MM.1S (cell line): ENCODE measurements at places on chromosomes 2 and 18.

- DNase-seq, result no peak
Observed at GRCh38 chr2:42223067-42223854, 54.1 kb downstream of the EML4 start.

GRCh38 chr2:70084973-70085710, 2.1 kb upstream of the PCBP1 start:
- DNase-seq, result peak; percentile 89

GRCh38 chr2:15169326-15170069, 391.6 kb downstream of the NBAS start:
- no peak for DNase-seq

DNA sequence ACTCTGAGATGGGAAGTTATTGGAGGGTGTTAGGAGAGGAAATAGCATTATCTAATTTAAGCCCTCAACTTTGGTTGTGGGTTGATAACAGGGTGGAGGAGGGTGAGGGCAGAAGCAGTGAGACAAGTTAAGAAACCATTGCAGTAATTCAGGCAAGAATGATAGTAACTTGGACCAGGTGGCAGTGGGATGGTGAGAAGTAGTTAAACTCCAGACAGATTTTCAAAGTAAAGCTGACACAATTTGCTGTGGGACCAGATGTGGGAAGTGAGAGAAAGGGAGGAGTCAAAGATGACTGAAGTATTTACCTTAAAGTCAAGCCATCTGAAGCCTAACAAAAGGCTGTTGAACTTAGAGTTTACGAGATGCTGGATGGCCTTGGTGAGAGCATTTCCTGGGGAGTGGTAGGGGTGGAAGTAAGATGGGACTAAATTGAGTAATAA, 163.2 kb upstream of the KLF7 start:
- DNase-seq, result no peak

DNA sequence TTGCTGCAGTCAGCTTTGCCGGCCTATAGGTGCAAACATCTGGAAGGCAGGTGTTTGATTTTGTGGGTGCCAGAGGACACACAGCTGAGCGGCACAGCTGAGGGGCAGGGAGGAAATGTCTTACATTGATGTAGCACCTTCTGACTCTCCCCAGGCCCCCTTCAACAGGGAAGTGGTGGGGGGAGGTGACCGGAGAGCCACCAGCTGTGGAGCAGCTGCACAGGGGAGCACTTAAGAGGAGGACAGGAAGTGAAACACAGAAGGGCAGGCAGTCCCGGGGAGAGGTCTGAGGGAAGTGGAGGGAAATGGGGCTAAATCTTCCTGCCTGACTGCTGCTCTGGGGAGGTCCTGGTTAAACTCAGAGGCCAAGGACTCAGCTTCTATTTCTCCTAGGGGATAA, 409.1 kb downstream of the TNS1 start:
- DNase-seq, result peak; percentile 24

DNA sequence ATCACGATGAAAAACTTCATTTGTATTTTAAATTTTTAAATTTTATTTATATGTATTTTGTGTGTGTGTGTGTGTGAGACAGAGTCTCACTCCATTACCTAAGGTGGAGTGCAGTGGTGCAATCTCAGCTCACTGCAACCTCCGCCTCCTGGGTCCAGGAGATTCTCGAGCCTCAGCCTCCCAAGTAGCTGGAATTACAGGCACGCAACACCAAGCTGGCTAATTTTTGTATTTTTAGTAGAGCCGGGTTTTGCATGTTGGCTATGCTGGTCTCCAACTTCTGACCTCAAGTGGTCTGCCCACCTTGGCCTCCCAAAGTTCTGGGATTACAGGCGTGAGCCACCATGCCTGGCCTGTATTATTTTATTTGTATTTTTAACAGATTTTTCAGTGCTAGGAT, 45.8 kb upstream of the WIPF1 start:
- no peak for DNase-seq

GRCh38 chr18:6625481-6625880, 104.0 kb upstream of the ARHGAP28 start:
- DNase-seq, result no peak

GRCh38 chr2:215635788-215636139, 199.9 kb upstream of the FN1 start:
- DNase-seq, result no peak

GRCh38 chr2:178277741-178278197, 83.5 kb downstream of the OSBPL6 start:
- no peak for DNase-seq

- DNase-seq, result no peak
Observed at GRCh38 chr18:32114293-32114942, 22.7 kb downstream of the RNF138 start.

- DNase-seq, result no peak
Observed at GRCh38 chr18:25253779-25254178, 98.2 kb downstream of the ZNF521 start.

- DNase-seq, result no peak
Observed at GRCh38 chr18:32507093-32507492, 36.4 kb upstream of the GAREM1 start.

- DNase-seq, result peak; percentile 83
Observed at GRCh38 chr2:108776475-108776874, 10.1 kb upstream of the CCDC138 start.

GRCh38 chr2:176484838-176485237, 215.6 kb downstream of the MTX2 start:
- no peak for DNase-seq

- DNase-seq, result no peak
Observed at GRCh38 chr2:100228967-100229366, 86.6 kb upstream of the AFF3 start.

DNA sequence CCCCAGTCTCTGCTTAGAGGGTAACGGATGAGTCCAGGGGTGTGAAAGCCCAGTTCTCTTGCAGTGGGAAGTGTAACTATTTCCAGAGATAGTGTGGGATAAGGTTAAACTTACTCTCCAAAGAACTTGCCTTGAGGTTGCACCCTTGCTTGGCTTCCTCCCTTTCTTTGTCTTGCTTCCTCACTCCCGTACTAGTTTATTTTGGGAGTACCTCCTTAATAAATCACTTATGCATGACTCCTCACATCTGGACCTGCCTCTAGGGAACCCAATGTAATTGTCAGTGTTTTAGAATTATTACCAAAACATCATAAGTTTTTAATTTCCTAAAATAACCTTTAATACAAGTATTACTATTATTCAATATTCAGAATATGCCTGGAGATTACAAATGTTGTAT, 35.2 kb downstream of the CPO start:
- no peak for DNase-seq

- no peak for DNase-seq
Observed at GRCh38 chr2:136008205-136008865, 22.9 kb upstream of the DARS1 start.

- DNase-seq, result no peak
Observed at GRCh38 chr2:131521961-131522781, 5.5 kb upstream of the CCDC74A start.

DNA sequence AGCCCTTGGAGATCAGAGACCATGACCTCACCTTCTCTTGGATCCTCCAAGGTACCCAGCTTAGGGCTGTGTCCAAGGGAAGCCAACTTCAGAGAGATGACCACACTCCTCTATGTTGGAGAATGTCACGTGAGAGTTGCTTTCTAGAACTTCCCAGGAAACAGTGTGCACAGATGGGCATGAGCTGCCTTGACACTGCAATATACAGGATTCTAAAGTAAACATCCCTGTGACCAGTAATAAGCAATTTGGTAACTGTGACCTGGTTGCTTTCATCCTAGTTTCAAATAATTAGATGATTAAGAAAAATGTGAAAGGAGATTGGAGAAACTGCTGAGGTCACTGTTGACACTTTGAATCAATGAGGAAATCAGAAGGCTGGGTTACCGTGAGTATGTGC, 181.1 kb upstream of the EPAS1 start:
- DNase-seq, result no peak

DNA sequence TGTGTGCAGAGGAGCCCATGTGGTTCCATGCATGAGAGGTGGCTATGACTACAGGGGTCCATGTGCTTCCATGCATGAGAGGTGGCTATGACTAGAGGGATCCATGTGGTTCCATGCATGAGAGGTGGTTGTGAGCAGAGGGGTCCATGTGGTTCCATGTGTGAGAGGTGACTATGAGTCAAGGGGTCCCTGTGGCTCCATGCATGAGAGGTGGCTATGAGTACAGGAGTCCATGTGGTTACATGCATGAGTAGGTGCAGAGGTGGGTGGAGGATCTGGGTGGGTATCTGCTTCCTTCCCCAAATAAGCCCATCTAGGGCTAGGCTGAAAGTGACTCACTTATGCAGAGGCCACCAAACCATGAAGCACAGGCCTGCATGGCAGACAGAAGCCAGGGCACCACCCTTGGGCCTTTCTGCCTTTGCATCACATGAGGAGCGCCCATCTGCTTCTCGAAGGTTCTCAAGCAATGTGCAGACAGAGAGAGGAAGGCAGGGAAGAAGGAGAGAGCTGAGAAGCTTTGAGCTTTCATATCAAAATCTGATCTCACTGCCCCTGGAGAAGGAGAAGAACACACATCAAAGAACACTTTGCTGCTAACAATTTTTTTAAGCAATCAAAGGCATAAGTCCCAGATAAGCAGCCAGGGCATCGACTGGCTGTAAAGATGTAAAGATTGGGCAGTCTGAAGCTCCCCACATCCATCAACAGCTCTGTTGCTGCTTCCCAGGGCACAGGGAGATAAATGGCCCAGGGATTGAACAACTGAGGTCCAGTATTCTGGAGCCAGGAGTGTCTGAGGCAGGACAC, 137.6 kb downstream of the TNS1 start:
- DNase-seq, result no peak

- DNase-seq, result no peak
Observed at GRCh38 chr18:9177031-9177430, 40.5 kb downstream of the ANKRD12 start.

DNA sequence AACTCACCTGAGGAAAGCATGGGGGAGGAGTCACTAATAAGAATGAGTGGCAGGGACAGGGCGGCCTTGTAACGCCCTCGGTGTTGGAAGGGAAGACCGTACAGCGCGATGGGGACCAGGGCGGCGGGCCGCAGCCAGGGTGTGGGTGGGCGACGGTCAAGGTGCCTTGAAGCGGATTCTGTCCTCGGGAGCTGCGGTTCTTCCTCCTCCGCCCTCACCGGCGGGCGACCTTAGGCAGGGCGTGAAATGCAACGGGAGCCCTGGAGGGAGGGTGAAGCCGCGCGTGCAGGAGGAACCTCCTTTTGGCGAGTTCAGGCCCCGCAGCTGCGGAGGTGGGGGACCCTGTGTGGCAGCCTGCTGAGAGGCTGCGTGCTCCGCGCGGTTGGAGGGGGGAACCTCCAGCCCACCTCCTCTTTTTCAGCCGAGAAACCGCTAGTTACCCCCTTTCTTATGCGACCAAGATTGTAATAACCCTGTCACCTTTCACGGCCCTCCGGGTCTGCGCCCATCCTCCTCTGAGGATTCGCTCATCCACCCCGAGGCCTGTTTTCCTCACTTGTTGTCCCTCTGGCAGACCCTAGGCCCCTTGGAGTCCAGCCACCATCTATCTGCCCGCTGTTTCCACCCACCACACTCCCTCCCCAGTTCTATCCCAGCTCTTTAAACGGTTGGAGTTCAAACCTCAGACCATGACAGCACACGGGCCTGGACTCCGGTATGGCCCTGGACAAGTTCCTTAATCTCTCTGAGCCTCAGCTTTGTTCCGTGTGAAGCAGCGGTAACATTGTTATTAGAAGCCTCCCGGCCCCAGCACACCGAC, 823 bp upstream of the RNU2-63P start:
- peak; percentile 66 for DNase-seq

GRCh38 chr2:194700726-194701125, 956.3 kb upstream of the SLC39A10 start:
- no peak for DNase-seq

GRCh38 chr2:33958591-33958990, 359.5 kb upstream of the FAM98A start:
- DNase-seq, result no peak

- peak; percentile 38 for DNase-seq
Observed at GRCh38 chr2:181904022-181904632, 12.6 kb downstream of the ITPRID2 start.

DNA sequence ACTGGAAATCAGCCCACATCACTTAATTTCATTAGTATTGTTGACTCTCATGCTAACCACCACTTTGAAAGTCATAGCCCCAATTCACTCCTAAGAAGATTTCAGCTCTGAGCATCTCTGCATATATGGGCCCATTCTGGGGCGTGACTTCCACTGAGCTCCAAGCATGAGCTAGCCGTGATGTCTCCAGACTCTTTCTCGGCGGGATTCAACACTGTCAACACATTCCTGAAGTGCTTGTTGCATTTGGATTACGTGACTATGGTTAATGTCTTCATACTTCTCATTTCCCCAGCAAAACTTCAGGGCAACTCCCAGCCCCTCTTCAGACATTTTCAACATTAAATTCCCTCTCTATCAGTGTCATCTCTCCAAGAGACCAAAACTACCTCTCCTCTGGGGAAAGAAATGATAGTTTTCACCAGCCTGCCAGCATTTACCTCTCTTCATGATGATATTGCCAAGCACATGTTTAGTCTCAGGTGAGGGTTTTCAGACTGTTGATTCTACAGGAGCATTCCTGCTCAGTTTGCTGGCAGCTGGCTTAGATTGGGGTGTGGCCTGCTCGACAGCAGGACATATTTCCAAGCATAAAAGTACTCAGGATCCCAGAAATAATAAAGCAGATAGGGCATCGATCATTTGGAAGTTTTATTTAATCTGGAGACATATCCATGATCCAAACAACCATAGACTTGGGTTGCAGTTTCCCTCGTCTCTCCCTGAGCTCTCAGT, 81.7 kb downstream of the FEZ2 start:
- no peak for DNase-seq

GRCh38 chr2:60356346-60356745, 197.1 kb downstream of the BCL11A start:
- DNase-seq, result peak; percentile 21

GRCh38 chr2:26605195-26605998, 35.8 kb downstream of the CIB4 start:
- peak; percentile 27 for DNase-seq
